ENCODE measurements at places on chromosomes 7 and 10.
A peak's percentile ranks its signal among the peaks of the same experiment; 100 is the strongest.

DNA sequence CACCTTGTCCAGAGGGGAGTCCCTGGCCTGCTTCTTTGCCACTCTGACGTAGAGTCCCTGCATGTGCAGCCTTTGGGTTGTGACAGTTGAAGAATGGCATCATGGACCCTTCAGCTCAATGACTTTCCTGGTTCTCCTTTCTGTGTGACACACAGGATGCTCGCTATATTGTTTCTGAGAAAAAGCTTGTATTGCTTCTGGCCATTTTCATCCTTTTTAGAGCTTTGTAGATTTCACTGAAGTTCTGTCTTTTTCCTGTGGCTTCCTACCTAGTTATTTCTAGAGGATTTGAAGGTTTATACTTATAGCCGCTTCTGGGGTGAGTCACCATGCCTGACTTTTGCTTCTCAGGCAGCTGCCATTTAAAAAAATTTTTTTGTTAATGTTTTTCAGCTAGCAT lies 27.0 kb downstream of the SND1 start:
- peaks cover 20% of the 10 kb centered on the region for H3K4me1 ChIP-seq
- H3K27ac ChIP-seq: no peak overlapping the region
- DNase-seq: no peak

GRCh38 chr7:142957723-142958122 lies 4.4 kb downstream of the KEL start:
- H3K27me3 ChIP-seq: peaks cover 15% of the 10 kb centered on the region
- no peak overlapping the region for H3K4me3 ChIP-seq
- no peaks in the 10 kb centered on the region for H3K4me1 ChIP-seq

DNA sequence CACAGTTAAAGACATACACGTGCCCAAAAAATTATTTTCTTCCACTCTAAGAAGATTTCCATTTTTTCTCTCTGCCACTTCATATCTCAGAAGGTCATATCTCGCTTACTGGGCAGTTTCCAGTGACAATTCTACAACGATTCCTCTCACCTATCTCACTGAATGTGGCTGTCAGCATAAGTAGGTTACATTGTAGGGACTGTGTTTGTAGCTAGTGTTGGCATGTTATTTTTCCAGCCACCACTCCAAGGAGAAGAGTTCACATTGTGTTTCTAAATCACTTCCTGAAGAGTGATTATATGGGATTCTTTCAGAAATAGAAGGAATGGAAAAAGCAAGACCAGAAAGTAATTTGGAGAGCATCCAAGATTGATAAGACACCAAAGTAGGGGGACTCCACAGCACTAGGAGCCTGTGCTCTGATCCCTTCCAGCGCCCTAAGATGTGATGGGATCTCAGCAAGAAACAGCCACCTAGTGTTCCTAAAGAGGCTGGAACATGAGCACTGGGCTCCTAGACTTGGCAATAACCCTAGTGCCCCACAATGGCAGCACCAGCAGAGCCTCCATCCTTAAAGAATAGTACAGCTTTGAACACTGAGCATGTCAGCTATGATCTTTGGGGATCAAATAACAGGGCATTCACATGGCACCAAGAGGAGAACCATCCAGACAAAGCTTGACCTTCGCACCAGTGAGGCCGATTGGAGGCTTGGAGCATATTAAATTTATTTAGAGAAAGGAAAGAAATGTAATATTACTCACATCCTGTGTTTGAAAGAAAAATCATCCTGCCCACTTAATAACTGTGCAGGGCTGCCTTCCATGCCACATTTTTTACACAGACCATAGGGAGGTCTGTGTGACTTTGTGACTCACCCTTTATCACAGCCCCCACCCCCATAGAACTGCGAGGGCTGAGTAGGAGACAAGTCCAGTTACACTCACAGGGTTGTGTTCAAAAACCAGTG lies 51.8 kb downstream of the CAV1 start:
- no peaks in the 10 kb centered on the region for H3K4me1 ChIP-seq
- no peak overlapping the region for H3K27ac ChIP-seq
- DNase-seq: no peak
- no peak overlapping the region for H3K4me3 ChIP-seq
- peaks cover 6% of the 10 kb centered on the region for H3K27me3 ChIP-seq

- peaks cover 11% of the 10 kb centered on the region for H3K27me3 ChIP-seq
- H3K27ac ChIP-seq: peak overlapping the region; percentile 74
- H3K4me1 ChIP-seq: peaks cover 22% of the 10 kb centered on the region
- H3K36me3 ChIP-seq: no peaks in the 10 kb centered on the region
- H3K4me3 ChIP-seq: no peak overlapping the region
- DNase-seq: no peak
Observed at GRCh38 chr7:91557789-91558404, 293.7 kb downstream of the FZD1 start.

GRCh38 chr7:38000272-38000671 lies 79.8 kb downstream of the EPDR1 start:
- H3K4me3 ChIP-seq: no peak overlapping the region
- H3K27ac ChIP-seq: no peak overlapping the region
- no peaks in the 10 kb centered on the region for H3K27me3 ChIP-seq
- DNase-seq: no peak

DNA sequence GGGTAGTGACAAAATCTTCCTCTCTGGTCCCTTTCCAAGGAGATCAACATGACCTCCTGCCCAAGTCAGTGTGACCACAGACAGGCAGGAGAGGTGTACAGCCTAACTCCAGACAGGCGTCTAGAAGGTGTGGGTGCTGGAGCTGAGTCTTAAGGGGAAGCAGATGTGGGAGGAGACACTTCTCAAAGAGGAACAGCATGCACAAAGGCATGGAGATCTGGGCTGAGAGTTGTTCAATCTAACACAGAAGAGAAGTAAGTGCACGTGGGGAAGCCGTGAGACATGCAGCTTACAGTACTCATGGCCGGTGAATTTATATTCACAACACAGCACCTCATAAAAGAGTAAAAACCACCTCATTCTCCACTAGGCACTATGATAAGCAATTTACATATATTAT lies 23.8 kb upstream of the GSDME start:
- H3K27ac ChIP-seq: no peak overlapping the region
- DNase-seq: no peak
- H3K27me3 ChIP-seq: peaks cover 5% of the 10 kb centered on the region
- H3K36me3 ChIP-seq: no peaks in the 10 kb centered on the region
- no peak overlapping the region for H3K4me3 ChIP-seq
- no peaks in the 10 kb centered on the region for H3K4me1 ChIP-seq

DNA sequence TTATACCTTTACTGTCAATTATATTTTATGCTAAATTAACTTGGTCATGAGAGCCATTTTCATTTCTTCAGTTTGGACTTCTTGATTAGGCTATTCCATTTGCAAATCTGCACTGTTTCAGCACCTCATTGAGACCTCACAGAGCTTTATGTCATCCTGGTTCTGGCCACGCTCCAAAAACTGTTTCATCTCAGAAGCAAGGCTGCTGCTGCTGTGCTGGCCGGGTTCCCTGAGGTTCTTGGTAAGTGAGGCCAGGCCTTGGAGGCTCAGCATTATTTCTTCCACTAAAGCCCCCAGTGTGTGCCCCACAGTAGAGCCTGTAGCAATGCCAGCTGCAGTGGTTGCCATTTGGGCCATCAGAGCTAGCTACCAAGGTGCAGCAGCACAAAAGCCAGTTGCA lies 7.8 kb upstream of the ZNF485 start:
- H3K27me3 ChIP-seq: peaks cover 28% of the 10 kb centered on the region
- DNase-seq: no peak
- no peaks in the 10 kb centered on the region for H3K36me3 ChIP-seq
- peaks cover 14% of the 10 kb centered on the region for H3K4me1 ChIP-seq

DNA sequence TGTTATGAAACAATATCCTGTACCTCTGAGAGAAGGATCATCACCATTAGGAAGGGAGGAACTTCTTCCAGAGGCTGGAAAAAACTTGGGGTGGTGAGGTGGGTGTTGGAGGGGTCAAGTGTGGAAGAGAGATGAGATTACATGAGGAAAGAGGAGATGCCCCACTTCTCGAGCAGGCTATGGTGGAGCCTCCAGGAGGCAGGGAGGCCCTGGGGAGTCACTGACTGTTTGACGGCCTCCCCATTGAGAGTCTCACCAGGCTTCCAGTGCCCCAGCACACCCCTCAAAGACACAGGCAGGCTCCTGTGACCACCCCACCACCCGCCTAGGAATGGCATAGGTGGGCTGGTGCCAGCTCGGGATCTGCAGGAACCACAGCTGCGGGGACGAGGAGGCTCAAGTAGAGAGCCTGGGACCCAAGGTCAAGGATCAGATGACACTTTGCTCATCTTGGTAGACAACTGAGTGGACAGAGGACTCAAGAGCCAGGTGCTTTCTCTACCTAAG lies 185.3 kb upstream of the GDF10 start:
- no peak overlapping the region for H3K27ac ChIP-seq
- H3K36me3 ChIP-seq: no peaks in the 10 kb centered on the region
- no peaks in the 10 kb centered on the region for H3K4me1 ChIP-seq
- DNase-seq: no peak

- H3K36me3 ChIP-seq: no peaks in the 10 kb centered on the region
- H3K27me3 ChIP-seq: peaks cover 8% of the 10 kb centered on the region
- no peak overlapping the region for H3K27ac ChIP-seq
- H3K4me1 ChIP-seq: no peaks in the 10 kb centered on the region
Observed at GRCh38 chr10:87836098-87836497, 18.1 kb upstream of the ATAD1 start.

GRCh38 chr7:947391-948210 lies 6.9 kb downstream of the ADAP1 start:
- DNase-seq: no peak
- H3K27me3 ChIP-seq: peaks cover 54% of the 10 kb centered on the region
- no peak overlapping the region for H3K27ac ChIP-seq
- peaks cover 6% of the 10 kb centered on the region for H3K4me1 ChIP-seq

DNA sequence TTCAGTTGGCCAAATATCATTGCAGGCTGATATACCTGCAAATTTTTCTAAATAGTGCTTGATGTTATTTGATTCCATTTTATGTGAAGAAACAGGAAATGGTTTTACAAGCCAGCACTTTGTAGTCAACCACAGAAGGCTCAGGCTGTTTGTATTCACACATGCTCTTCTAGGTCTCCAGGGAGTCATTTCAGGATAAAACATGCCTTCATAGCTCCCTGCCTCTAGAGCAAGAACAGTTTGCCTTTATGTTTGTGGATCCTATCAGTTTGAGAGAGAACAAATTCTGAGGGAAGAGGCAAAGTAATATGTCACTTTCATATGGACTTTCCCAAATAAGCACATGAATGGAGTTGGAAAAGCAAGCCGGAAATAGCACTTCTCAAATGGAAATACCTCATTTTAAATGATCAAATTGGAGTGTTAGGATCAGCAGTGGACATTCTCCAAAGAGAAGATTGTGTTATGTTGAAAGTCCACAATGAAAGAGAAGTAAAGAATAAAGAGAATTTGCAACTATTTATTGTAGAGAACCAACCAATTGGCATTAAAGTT lies 277.6 kb downstream of the KCND2 start:
- H3K4me1 ChIP-seq: peaks cover 39% of the 10 kb centered on the region
- H3K36me3 ChIP-seq: no peaks in the 10 kb centered on the region
- H3K27ac ChIP-seq: no peak overlapping the region
- no peaks in the 10 kb centered on the region for H3K27me3 ChIP-seq
- no peak for DNase-seq

GRCh38 chr10:47367646-47368045 lies 16.4 kb downstream of the ZNF488 start:
- H3K27ac ChIP-seq: no peak overlapping the region
- no peak for DNase-seq
- H3K4me3 ChIP-seq: no peak overlapping the region

GRCh38 chr10:1369197-1369596 lies 313.0 kb downstream of the WDR37 start:
- H3K4me3 ChIP-seq: no peak overlapping the region
- H3K27me3 ChIP-seq: peaks cover 9% of the 10 kb centered on the region
- H3K4me1 ChIP-seq: peaks cover 17% of the 10 kb centered on the region
- H3K27ac ChIP-seq: no peak overlapping the region
- no peaks in the 10 kb centered on the region for H3K36me3 ChIP-seq

- H3K36me3 ChIP-seq: no peaks in the 10 kb centered on the region
- peak; percentile 20 for DNase-seq
- peaks cover 6% of the 10 kb centered on the region for H3K27me3 ChIP-seq
- H3K4me3 ChIP-seq: no peak within 1 kb of the TSS
Observed at GRCh38 chr10:97584060-97584797, at the start of gene HOGA1. Gene HOGA1 (plus strand): TSS chr10:97584389. CDS start chr10:97584704, 315 bp downstream.

DNA sequence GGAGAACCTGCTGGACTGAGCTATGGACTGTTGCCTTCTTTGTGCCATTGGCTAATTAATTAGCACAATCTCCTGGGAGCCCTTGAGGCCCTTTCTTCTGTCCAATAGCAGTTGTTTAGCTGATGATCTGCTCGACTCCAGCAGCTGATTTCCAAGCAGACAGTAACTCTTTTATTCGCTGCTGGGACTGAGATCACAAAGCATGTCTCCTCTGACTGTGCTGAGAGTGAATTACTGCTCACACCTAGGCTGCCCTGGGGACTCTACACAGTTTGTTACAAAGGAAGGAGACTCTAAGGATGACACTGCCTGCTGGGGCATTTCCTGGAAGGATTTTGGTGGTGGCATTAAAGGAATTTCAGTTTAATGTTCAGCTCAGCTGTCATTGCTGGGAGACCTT lies 31.4 kb downstream of the CASP7 start:
- H3K4me3 ChIP-seq: peak overlapping the region; percentile 41
- H3K4me1 ChIP-seq: peaks cover 63% of the 10 kb centered on the region
- no peak for DNase-seq
- H3K27ac ChIP-seq: peak overlapping the region; percentile 29
- peaks cover 4% of the 10 kb centered on the region for H3K27me3 ChIP-seq

- no peaks in the 10 kb centered on the region for H3K36me3 ChIP-seq
- H3K27ac ChIP-seq: no peak overlapping the region
- H3K4me1 ChIP-seq: no peaks in the 10 kb centered on the region
- H3K27me3 ChIP-seq: no peaks in the 10 kb centered on the region
- DNase-seq: no peak
Observed at GRCh38 chr7:124532166-124532565, 233.4 kb downstream of the GPR37 start.

DNA sequence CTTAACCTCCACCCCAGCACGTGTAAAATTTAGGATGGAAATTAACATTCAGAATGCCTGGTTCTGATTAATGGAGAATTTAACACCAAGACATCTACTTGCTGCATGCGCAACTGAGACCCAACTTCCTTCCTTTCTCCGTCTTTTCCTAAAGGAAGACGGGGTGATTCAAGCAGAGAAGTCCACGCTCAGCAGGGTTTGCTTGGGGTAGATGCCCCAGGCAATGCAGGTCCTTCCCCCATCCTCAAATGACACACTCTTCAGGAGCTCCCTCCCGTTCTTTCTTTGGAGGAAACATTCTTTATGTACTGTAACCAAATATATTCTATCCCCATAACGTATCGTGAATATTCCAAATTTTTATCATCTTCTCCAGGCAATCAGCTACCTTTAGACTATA lies 47.0 kb downstream of the FAM171A1 start:
- no peak for DNase-seq
- peak overlapping the region; percentile 96 for H3K27ac ChIP-seq
- no peak overlapping the region for H3K4me3 ChIP-seq
- peaks cover 45% of the 10 kb centered on the region for H3K36me3 ChIP-seq
- H3K4me1 ChIP-seq: peaks cover 23% of the 10 kb centered on the region

- H3K27me3 ChIP-seq: peaks cover 25% of the 10 kb centered on the region
- no peak overlapping the region for H3K27ac ChIP-seq
- no peak for DNase-seq
Observed at GRCh38 chr7:3307435-3307834, 6.4 kb downstream of the SDK1 start.

- no peak overlapping the region for H3K27ac ChIP-seq
- H3K4me1 ChIP-seq: peaks cover 30% of the 10 kb centered on the region
- H3K27me3 ChIP-seq: peaks cover 12% of the 10 kb centered on the region
- H3K4me3 ChIP-seq: no peak overlapping the region
Observed at GRCh38 chr7:47882635-47883034, 65.6 kb downstream of the PKD1L1 start.

All from nephron progenitor cell (in vitro differentiated cells).